IPS-NIHi11 (cell line): ENCODE measurements at places on chromosomes 3 and 15.

DNA sequence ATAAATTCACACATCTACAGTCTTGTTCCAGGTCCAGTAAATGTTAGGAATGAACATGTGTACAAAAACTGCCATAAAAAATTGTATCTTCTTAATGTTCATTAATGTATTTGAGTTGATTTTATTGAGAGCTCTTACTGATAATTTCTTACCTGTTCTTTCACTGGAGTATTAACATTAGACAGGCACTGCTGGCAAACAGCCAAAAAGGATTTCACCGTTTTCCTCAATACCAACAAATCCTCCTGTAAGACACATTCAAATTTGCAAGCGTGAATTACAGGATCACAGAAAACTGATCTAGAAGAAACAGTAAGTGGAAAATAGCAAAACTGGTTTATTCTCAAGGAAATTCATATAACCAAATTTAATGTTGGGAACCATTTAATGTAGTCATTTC lies 127.4 kb downstream of the PCCB start:
- no peak for DNase-seq

- DNase-seq, result no peak
These were observed 173.1 kb upstream of the CDIN1 start for GRCh38 chr15:36406366-36406765.

GRCh38 chr15:43286074-43286473 lies 19.3 kb upstream of the TGM5 start:
- DNase-seq, result no peak

DNA sequence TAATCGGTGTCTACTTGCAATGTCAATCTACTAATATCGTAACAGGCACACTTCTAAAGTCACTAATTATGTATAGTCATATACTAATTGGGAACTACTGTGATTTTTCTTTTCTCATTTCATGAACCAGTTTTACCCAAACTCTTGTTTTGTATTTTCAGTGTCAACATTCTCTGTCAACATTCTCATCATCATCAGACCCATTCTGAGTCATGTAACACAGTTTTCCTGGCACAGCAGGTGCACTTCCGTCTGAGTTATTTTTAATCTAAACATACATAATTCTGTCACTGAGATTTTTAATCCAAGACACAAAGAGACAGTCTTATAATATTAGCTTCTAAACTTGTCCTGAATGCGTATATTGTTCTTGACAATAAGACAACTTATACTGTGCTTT lies 205.1 kb upstream of the EIF1B start:
- no peak for DNase-seq

- DNase-seq, result no peak
These were observed 47.1 kb downstream of the TFG start for GRCh38 chr3:100756441-100756840.

DNA sequence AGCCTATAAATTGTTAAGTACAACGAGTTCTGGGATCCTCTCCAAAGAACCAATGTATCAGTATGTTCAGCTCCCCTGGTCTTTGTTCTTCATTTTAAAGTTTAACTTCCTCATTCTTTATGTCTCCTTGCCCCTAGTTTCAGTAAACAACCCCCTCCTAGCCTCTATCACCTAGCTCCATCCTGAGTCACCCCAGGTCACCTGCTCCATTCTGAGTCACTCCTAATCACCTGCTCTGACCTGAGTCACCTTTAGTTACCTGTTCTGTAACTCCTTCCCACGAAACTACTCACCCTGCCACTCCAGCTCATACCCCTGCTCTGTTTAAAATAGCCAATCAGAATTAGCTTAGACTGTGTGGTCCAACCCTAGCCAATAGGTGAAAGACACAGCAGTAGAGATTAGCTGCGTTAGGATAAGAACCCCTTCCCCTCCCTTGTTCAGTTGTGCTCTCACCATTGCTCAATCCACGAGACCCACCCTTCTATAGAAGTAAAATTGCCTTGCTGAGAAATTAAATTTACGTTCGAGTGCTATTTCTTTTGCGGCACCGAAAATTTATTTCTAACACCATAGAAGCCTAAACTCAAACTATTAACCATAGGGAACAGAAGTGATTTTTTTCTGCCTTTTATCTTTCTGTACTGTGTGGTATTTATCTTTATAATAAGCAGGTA lies 245.0 kb upstream of the ADAMTS9 start:
- no peak for DNase-seq

DNA sequence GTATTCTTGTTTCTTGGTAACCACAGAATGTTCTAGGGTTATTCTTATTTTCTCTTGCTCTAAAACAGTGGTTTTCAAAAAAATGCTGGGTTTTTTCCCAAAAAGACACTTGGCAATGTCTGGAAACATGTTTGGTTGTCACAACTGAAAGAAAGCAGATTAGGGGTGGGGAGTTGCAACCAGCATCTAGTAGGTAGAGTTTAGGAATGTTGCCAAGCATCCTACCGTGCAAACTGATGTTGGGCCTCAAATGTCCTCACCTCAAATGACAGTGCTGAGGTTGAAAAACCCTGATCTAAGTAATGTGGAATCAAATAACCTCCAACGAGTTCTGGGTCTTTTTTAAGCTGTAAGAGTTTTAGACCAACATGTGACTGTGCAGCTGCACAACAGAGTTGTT lies 270.5 kb upstream of the STT3B start:
- DNase-seq, result no peak

DNA sequence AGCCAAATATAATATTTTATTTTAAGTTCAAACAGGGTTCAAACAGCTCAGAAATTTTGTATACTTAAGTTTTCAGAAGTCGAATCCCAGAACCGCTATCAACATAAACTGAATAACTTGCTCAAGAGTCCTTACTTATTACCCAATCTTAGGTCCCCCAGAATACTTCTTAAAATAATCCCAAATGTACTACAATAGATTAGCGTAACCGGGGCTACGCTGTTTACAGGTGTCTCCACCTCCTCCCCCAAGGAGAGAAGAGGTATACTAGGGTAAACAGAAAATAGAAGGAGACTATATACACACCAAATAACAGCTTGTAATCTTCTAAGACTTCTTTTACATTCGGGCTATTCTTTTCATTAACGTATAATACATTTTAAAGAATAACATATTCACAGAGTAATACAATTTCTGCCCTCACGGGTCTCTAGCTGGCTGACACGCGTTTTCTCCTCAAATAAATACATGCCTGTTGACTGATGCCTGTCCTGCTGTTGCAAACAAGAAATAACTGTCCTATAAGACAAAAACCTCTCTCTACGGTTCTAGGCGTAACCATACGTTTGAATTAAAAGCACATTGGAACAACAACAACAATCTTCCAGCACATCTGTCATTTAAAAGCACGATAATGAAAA lies 1.3 kb downstream of the DENND4A start:
- DNase-seq, result no peak

DNA sequence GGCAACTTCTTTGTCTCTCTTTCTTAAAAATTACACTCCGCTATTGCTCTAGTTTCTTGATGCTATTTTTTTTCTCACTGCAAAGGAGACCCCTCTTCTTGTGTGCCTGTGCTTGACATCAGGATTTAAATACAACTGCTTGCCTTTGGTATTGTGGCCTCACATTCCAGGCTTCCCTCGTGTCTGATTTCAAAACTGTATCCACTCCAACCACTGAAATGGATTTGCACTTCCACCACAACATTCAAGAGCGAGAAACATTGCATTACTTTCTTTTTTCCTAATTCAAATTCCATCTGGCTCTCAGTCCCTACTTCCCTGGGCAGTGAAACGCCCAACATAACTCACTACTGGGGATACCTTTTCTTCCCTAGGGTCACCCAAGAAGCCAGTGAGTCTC lies 50.4 kb upstream of the PXYLP1 start:
- DNase-seq, result no peak

- DNase-seq, result no peak
These were observed 37.8 kb downstream of the BOC start for GRCh38 chr3:113249111-113249510.

- DNase-seq, result no peak
These were observed 15.5 kb upstream of the ACAP2 start for GRCh38 chr3:195458316-195458717.

- no peak for DNase-seq
These were observed 14.6 kb downstream of the RAB43 start for GRCh38 chr3:129106866-129107565.

DNA sequence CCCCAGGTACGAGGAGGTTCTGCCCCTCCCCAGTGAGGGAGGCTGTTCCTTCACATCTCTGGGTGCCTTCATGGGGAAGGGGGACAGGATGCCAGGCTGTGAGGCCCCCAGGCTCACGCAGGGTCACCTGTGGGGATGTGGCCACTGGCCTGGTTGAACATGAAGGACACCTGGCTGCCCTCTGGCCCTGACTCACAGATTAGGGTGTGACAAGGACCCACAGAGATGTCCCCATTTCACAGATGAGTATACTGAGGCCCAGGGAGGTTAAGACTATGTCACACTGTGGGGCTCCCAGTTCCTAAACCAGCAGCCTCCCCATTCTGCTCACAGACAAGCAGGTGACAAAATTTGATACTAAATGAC lies 42.4 kb downstream of the PCSK6 start:
- DNase-seq, result no peak

DNA sequence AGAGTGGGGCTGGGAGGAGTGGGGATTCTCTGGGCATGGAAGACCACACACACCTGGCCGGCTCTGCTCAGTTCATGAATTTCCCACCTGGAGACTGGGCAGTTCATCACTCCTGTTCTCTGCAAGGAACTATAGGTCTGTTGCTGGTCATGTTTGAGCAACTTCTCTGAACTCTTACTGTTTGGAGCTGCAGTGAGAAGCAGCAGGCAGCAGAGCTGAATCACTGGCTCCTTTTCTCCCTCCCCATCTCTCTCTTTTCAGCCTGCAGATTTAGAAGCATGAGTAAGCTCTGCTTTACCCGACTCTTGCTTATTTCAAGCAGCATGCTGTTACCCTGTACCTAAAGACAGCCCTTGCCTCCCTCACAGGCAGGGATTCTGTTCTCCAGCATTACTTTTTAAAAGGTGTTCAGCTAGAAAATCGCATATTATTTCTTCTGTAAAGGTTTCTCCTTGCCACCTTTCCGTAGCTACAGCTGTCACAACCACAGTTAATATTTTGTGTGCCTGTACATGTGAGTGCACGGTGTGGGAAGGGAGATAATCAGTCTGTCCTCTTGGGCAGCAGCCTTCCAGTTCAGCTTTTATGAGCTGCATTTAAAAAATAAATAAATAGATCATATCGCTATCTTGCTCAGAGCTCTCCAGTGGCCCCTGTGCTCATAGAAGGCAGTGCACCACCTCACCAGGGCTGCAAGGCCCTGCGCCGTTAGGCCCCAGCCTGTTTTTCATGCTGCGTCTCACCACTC lies 131.6 kb downstream of the CHCHD6 start:
- no peak for DNase-seq

- DNase-seq, result peak; percentile 46
These were observed 580.0 kb downstream of the ZNF385D start for GRCh38 chr3:21170964-21171363.
